Thoracic aorta (tissue), 2 donors: ENCODE measurements at places on chromosomes 1 and 21. TPM values are rescaled to one million over a fixed set of nuclear protein-coding genes. Genes with fewer than 3 reads are reported as not detected.

Gene ALDH4A1
- total RNA-seq = 9.6 TPM

Gene CCDC27
- total RNA-seq = not detected

Gene KLHDC8A
- total RNA-seq = not detected

Gene XCL1
- 0.54 TPM for total RNA-seq

Gene TGFB2
- total RNA-seq = 9.2 TPM
